ENCODE measurements at places on chromosomes 1 and 21. TPM values are rescaled to one million over a fixed set of nuclear protein-coding genes. Genes with fewer than 3 reads are reported as not detected.

Gene GRIK1
- total RNA-seq: not detected

Gene NUDT4B
- total RNA-seq: 9.4 TPM

Gene SPRR4
- total RNA-seq: not detected

Gene COL24A1
- not detected for total RNA-seq

Gene IQCC
- 0.54 TPM for total RNA-seq

Gene DENND2C
- 10.8 TPM for total RNA-seq

Gene CFAP107
- not detected for total RNA-seq

Gene UBE2U
- not detected for total RNA-seq

Gene RBM11
- total RNA-seq: not detected

Gene EFCAB7
- 5.1 TPM for total RNA-seq

Gene IGSF5
- 0.79 TPM for total RNA-seq

Gene FMO3
- not detected for total RNA-seq

Gene ASAP3
- total RNA-seq: 381 TPM

Gene MYBPHL
- 0.54 TPM for total RNA-seq

Gene PRAMEF5
- not detected for total RNA-seq

Gene ZBTB37
- total RNA-seq: 9.3 TPM

Gene DNAJC16
- 17.7 TPM for total RNA-seq

Gene TNFRSF1B
- total RNA-seq: not detected

Gene ZYG11A
- total RNA-seq: 0.76 TPM

Gene VSIG8
- total RNA-seq: 0.39 TPM

Gene PROX1
- total RNA-seq: 0.79 TPM

Gene LRRC7
- total RNA-seq: not detected

Gene TNFRSF18
- total RNA-seq: not detected

Gene CFAP74
- total RNA-seq: not detected
